ENCODE measurements at places on chromosomes 3 and 15.
A peak's percentile ranks its signal among the peaks of the same experiment; 100 is the strongest.

- DNase-seq = no peak
Measured at GRCh38 chr3:55746808-55747413, 259.8 kb upstream of the WNT5A start.

DNA sequence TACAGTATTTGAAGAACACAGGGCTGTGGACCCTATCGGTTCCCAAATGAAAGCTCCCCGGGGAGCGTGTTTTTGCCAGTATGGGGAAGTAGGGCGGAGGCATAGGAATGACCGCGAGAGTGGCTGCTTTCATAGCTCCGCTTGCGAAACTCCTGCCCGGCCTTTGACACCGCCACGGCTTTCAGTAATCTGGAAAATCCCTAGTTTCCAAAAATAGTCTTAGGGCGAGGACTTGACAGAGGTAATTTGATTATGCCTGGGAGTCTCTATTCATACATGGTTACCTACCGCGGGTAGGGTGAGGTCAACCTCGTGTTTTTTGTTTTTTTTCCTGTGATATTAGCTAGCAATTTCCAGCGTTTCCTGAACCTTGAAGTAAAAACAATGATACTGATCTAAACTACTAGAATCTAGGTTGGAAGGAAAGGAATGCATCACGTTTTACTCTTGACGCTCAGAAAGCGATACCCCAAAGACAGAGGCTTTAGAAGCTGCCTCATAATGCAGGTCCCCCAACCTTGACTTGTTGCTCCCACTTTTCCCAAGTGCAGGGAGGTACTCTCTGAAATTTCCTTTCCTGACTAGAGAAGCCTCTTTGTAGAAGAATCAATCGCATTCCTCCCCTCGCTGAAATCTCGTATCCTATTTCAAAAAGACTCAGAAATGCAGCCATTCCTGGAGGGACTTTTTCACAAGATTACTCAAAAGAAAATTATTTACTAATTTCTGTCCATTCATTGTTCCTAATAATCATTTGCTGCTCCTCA is 894 bp upstream of the CCNL1 start:
- DNase-seq = peak; percentile 55

GRCh38 chr3:150945226-150946032 is 27.1 kb downstream of the CLRN1 start:
- no peak for DNase-seq

DNA sequence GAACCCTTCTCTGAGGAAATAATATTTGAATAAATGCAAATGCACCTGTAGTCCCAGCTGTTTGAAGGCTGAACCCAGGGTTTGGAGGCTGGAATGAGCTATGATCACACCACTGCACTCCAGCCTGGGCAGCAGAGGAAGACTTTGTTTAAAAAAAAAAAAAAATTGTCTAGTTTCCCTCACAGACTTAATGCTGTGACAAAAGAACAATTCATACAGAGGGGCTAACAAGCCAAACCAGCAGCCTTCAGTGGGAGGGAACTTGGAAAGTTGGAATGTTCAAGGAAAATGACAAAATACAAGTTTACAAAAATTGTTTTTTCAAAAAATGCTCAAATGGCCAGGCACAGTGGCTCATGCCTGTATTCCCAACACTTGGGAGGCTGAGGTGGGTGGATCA is 228.0 kb upstream of the CGNL1 start:
- DNase-seq = no peak

DNA sequence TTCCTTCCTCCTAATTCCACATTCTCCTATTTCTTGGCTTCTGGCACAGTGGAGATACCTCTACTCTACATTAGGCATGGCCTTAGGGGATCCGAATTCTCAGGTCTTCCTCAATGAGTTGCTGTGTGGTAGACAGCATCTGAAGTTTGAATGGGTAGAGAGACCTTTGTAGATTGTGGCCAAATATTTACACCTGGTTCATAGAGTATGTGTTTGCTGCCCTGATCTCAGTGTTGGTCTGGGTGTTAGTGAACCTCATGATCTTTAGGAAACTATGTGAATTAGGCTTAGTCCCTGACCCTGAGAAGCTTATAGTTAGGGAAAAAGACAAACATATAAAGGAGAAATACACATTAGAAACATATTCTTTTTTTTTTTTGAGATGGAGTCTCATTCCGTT is 75.8 kb downstream of the LPP start:
- DNase-seq = no peak

- DNase-seq = no peak
Measured at GRCh38 chr3:140709751-140710150, 31.9 kb downstream of the TRIM42 start.

DNA sequence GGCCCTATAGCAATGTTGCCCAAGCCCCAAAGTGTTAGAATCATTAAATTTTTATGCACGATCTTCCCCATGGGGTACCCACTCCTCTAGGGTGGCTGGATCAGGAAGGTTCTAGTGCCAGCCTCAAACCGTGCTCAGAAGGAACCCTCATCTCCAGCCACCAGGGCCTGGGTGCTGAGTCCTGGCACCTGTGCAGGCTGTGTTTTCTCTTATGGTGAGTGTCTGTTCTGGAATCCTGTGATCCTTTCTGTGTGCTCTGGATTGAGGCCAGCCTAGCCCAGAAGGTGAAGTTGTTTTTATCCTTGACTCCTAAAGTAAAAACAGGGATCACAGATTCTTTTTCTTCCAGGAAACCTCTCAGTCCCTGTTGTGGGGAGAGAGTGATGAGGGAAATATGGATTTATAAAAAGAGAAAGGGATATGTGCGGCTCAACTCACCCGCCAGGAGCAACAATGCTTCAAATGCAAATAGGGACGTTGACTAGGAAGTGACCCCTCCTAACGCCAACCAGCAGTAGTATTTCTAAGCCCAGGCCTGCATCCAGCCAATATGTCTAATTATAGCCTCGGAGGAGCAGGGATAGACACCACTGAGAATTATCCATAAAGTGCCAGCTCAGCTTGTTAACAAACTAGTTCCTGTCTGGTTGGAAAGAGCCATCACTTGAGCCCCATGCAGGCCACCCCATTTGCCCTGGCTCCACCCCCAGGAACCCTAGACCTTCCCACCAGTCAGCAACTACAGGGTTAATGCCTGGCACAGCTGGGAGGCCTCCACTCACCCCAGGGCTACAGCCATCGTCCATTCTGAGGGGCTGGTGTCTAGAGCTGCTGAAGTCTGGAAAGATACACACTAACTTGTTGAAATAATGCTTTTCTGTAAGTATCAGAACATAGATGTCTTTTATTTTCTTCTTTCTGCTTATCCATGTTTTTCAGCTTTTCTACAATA is 513.5 kb upstream of the PROK2 start:
- DNase-seq = no peak

DNA sequence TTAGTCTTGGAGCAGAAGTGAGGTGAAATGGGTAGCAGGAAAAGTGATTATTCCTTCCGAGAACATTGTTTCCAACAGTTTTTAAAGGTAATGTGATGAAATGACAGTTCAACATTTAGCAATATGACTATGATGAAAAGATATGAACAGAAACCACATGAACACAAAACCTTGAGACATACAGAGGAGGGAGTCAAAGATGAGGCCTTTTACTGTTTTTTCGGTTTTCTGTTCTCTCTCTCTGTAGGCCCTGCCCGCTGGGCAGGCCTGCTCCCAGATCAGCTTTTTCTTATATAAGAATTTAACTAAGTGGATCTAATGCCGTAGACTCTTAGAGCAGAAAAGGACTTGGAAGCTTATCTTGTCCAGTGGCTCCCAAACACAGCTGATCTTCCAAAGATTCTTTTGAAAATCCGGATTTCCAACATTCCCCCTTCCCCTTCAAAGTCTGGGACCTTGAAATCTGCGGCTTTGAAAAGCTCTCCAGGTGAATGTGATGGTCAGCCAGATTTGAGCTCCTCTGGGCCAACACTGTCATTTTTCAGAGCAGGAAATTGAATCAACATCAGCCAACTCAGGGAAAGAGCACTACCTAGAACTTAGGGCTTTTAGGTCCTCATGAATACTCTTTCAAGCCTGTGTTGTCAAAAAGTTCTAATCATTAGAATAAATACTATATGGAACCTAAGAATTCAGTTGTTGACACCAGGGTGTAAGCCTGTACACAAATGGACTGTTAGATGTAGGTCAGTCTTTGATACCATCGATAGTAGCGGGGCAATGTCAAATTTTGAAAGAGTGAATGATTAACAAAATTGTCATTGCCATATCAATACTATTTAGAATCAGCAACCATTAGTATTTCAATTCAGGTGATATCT is 372.7 kb downstream of the SHQ1 start:
- DNase-seq = no peak

DNA sequence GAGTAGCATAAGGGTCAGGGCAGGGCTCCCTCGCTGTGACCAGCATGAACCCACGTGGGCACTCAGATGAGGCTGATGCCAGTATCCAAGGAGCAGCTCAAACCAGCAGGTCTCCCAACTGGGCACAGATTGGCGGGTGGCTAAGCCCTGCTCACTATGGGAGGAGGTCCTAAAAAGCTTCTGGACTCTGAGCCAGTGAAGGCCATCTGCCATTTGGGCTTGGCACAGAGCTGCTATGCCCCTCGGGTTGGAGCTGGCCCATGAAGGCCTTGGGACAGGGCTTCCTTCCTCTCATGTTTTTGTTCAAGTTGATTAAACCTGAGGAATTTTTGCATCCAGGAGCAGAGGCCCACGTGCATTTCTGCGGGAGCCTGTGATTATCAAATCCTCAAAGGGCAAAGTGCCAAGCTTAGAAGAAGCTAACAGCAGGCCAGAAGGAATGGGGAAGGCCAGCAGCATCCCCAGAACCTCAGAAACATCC is 4.3 kb upstream of the STRA6 start:
- DNase-seq = no peak

DNA sequence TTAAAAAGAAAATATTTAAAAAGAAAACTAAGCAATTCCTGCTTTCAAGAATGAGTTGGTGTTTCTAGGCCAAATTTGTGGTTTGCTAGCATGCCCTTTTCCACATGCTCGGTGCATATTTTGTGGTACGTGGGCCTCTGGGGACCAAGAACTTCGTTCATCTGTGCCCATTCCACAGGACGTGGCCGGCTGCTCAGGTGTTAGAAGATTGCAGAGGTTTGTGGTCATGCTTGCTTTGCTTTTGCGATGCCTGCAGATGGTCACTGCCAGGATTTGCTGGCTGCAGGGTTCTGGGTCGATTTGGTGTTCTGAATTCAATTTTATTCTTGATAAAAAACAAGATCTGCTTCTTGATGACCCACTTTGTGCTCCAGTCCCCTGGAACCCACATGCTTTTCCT is 7.5 kb downstream of the PSTPIP1 start:
- DNase-seq = no peak

GRCh38 chr3:46661776-46662766 is 31.4 kb downstream of the ALS2CL start:
- DNase-seq = no peak

GRCh38 chr15:88477126-88477525 is 9.6 kb downstream of the MRPS11 start:
- no peak for DNase-seq

GRCh38 chr3:31196881-31197364 is 302.5 kb upstream of the GADL1 start:
- DNase-seq = no peak

DNA sequence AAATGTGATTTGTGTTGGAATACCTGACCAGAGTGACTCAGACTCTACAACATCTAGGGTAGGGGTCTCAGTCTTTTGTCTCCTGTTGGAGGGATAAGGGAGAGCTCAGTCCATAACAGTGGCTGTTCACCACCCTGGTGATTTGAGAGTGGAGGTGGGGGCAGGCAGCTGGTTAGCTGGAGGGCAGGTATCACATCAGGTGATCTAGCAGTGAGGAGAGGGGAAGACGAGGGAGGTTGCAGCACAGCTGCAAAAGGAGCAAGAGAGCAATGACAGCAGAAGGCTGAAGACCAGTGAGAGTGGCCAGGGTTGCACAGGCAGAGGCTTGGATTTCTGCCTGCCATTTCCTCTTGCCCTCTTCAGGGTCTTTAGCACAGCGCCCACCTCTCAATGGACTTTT is 38.4 kb downstream of the PLCL2 start:
- no peak for DNase-seq

DNA sequence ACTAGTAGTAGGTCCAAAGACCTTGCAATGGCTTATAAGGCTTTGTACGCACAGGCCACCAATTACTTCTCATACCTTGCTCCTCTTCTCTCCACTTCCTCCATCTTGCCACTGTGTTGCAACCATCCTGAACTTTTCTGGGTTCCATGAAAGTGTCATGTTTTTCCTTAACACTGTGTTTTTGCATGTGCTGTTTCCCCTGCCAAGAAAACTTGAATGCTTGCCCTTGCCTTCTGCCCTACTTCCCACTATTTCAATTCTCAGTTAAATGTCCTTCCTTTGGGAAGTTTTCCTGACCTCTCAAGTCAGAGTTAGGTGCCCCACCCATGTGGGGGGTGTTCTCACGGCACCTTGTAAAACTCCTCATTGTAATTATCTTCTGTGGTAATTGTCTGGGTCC is 182.8 kb downstream of the THRB start:
- DNase-seq = no peak

- DNase-seq = no peak
Measured at GRCh38 chr15:71800835-71801745, 9.3 kb upstream of the NR2E3 start.

GRCh38 chr15:67018026-67018425 is 47.4 kb upstream of the SMAD3 start:
- no peak for DNase-seq

GRCh38 chr15:68798346-68799094 is 22.2 kb downstream of the ANP32A start:
- DNase-seq = no peak

DNA sequence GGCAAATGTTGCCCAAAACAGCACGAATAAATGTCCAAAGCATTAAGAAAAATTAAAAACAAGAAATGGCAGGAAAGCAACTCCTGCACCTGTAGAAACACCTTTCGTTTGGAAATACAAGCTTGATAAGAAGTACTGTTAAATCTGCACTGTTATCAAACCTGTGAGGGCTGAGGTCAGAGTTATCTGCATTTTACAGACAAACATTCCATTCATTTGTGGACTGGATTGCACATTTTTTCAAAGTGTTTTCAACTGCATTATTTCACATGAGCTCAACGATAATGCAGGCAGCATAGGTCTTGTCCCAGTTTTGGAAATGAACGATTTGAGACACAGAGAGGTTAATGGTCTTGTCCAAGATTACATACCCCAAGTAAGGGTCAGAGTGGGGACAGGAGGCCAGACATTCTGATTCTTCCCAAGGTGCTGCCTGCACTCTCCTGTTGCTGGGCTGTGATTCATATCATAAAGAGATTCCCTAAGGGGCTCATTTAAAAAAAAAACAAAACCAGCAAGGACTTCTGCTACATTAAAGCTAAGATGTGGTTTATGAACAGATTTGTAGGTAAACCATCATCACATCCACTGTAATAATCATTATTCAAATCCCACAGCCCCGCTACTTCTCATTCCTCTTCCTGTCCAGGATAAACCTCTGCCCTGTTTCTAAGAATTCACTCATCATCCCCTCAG is 13.0 kb downstream of the GUCA1C start:
- no peak for DNase-seq

DNA sequence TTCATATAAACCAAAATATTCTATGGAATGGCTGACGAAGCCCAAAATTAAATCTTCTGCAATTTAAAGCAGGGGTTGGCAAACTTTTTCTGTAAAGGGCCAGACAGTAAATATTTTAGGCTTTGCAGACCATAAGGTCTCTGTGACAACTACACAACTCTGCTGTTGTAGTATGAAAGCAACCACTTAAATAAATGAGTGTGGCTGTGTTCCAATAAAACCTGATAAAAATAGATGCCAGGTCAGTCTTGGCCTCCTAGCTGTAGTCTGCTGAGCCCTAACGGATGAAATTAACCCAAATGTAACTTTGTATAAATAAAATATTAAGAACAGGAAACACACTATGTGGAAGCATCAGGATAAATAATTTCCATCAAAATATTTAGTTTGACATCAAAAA is 104.2 kb downstream of the FBXL22 start:
- no peak for DNase-seq

- no peak for DNase-seq
Measured at GRCh38 chr3:161117646-161118045, 12.5 kb upstream of the B3GALNT1 start.
